Motor neuron (in vitro differentiated cells): ENCODE measurements at places on chromosomes 7 and 10. TPM values are rescaled to one million over a fixed set of nuclear protein-coding genes. Genes with fewer than 3 reads are reported as not detected.
A peak's percentile ranks its signal among the peaks of the same experiment; 100 is the strongest.

DNA sequence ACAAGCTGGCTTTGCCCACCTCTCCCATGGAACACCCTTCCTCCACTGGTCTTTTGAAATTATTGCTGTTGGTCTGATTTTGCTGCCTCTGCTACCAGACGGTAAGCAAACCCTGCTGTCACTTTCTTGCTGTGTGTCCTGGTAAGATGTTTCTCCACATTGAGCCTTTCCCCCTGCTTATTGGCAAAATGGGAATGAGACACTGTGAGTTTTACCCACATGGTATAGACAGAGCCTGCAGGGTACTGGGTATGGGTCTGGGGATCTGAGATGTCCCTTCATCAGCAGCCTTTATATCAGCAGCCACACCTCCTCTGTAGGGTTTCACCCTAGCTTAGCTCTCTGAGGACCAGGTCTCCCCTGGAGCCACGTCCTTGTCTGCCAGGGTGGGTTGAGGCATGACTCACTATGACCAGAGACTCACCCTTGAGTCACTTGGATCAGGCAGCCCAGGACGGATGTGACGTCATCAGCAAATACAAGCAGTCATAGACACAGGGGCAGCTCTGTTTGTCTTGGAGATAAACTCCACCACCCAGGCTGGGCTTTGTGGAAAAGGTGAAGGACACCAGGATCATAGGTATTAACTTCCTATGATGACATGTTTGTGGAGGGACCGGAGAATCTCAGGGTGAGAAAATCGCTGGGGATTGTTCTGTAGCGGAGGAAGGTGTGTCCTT lies 17.9 kb upstream of the BAIAP2L1 start:
- ATAC-seq = peak; percentile 93

Gene PRR15
- total RNA-seq = 0.41 and 0.55 TPM in 2 replicates

DNA sequence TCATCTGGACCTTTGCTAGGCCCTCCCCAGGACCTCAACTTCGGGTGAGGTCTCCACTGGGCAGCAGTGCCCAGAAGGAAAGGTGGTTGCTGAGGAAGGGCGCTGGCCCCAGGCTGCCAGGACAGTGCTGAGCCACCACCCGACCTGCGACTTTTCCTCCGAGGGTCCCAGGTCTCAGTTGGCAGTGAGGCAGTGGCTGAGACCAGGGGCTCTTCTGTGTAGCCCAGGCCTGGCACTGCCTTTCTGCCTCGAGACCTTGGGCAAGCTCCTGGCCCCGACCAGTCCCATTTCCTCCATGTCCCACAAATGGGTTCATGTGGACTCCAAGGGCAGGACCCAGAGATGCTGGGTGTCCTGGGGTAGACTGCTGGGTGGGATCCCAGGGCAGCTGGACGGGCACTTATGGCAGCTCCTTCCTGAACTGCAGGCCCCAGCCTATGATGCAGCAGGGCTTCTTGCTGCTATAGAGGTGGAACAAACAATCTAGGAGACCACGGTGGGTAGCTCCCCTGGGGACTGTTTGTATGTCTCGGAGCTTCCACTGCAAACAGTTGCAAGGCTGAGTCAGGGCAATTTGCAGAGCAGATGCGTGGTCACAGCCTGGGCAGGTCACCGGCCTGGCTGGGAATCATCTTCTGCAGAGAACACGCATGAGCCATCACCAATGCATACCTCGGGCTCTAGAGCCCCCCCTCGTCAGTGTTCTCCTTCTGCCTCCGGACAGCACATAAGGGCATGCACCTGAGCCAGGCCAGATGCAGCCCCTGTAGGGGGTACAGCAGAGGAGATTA lies 17.9 kb upstream of the LRRC18 start:
- ATAC-seq = peak; percentile 61

GRCh38 chr10:95837356-95837776 lies 70.4 kb upstream of the CC2D2B start:
- no peak for ATAC-seq

Gene OLAH
- not detected in 2 replicates for total RNA-seq

Gene HSPA12A
- 28.4 and 35.2 TPM in 2 replicates for total RNA-seq

DNA sequence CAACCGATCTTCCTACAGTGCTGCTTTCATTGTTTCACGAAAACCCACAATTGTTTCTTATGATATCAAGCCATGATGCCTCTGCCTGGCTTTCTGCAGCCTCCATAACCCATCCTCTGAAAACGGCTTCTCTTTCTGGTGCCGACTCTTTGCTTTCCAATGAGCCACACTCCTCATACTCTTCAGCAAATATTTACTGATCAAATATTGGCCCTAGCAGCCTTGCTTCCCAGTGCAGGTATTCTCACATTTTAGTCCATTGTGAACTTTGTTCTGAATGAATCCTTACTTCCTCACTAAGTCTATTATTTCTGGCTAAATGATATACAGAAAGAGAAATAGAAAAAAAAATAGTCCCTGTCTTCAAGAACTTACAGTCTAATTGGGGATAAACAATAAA lies 35.5 kb downstream of the LAMB1 start:
- ATAC-seq = no peak

DNA sequence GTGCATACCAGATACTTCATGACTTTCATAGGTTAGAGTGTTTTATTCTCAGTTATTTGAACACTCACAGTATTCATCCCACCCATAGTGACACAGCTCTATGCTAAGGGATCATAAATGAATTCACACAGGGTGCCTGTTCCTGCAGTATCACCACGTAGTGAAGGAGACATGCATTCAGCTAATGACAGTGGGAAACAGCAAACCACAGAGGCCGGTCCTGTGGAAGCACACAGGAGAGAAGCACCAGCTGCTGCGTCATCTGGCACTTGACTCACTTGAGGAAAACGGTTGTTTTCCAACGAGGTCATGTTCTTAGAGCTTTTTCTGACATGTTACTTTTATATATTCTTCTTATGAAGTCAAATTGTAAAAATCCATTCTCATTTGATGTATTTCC lies 73.0 kb downstream of the UBE3C start:
- ATAC-seq = peak; percentile 75

DNA sequence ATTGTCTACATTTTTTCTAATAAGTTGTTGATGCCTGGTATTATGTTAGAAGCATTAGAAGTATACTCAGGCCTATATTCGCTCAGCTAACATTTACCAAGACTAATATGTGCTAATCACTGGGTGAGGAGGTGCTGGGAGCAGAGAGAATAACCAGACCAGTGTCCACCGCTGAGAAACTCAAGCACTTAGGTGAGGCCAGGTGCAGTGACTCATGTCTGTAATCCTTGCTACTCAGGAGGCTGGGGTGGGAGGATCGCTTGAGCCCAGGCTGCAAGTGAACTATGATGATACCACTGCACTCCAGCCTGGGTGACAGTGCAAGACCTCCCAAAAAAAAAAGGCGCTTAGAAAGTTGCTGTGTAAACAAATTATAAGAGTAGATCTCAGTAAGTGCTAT lies 182.2 kb upstream of the AOAH start:
- no peak for ATAC-seq

Gene GJD4
- not detected in 2 replicates for total RNA-seq

GRCh38 chr7:133934262-133934976 lies 192.7 kb upstream of the LRGUK start:
- peak; percentile 69 for ATAC-seq

DNA sequence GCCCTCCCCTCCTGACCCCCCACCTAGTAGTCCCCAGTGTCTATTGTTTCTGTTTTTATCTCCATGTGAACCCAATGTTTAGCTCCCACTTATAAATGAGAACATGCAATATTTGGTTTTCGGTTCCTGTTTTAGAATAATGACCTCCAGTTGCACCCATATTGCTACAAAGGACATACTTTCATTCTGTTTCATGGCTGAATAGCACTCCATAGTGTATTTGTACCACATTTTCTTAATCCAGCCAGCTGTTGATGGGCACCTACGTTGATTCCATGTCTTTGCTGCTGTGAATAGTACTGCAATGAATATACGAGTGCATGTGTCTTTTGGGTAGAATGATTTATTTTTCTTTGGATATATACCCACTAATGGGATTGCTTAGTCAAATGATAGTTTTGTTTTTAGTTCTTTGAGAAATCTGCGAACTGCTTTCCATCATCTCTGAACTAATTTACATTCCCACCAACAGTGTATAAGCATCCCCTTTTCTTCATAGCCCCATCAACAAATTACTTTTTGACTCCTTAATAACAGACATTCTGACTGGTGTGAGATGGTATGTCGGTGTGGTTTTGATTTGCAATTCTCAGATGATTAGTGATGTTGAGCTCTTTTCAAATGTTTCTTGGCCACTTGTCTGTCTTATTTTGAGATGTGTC lies 128.4 kb upstream of the PHYHIPL start:
- ATAC-seq = no peak

GRCh38 chr10:2784766-2785165 lies 282.6 kb upstream of the PFKP start:
- ATAC-seq = no peak

Gene MXI1
- total RNA-seq = 33.1 and 34.3 TPM in 2 replicates

DNA sequence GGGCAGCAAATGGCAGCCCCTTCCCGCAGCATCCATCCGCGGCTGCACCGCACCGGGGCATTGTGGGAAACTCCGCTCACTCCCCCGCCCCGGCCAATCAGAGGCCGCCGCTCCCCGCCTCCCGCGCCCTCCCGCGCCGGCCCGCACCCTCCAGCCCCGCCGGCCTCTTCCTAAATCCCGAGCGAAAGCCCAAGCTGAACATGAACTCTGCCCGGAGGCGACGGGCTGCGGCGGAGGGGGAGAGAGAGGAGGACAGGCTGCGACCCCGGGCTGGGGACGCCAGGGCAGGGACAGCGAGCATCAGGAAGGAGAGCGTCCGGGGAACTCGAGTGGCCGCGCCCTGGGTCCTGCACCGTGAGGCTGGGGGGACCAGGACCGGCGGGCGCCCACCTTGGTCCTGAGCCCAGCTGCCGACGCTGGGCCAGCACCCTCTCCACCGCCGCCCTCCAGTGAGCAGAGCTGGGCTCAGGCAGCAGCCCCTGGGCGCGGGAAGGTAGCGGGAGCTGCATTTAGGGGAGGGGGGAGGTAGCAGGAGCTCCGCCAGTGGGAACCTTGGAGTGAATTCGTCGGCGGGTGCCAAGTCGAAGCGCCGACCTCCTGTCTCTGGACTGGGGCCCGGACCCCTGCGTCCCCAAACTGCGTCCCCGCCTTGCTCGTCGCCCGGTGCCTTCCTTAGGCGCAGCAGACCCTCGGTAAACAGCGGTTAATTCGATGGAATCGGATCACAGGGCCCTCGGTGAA lies at the start of gene DGKI:
DGKI (minus strand) TSS at position 148 of the 741 bp plus-strand sequence.
- peak; percentile 92 for ATAC-seq

Gene TMEM196
- total RNA-seq = 3.7 and 4.1 TPM in 2 replicates

DNA sequence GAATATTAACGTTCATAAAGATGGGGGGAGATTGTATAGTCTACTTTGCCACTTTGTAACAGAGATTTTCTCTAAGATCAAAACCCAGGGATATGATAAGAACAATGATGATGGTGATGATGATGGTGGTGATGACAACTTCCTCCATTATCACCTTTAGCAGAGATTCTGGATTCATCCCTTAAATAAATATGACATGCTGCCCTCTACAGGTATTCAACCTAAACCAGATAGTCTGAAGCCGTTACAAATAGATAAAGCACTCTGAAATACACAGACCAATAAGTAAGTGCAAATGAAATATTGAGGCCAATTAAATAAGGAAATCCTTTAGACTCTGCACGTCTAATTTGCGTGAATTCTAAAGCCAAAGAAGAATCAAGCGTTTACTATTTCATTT lies 211.5 kb downstream of the CREB5 start:
- ATAC-seq = no peak

Gene FAM241B
- total RNA-seq = 37.4 and 38.9 TPM in 2 replicates

DNA sequence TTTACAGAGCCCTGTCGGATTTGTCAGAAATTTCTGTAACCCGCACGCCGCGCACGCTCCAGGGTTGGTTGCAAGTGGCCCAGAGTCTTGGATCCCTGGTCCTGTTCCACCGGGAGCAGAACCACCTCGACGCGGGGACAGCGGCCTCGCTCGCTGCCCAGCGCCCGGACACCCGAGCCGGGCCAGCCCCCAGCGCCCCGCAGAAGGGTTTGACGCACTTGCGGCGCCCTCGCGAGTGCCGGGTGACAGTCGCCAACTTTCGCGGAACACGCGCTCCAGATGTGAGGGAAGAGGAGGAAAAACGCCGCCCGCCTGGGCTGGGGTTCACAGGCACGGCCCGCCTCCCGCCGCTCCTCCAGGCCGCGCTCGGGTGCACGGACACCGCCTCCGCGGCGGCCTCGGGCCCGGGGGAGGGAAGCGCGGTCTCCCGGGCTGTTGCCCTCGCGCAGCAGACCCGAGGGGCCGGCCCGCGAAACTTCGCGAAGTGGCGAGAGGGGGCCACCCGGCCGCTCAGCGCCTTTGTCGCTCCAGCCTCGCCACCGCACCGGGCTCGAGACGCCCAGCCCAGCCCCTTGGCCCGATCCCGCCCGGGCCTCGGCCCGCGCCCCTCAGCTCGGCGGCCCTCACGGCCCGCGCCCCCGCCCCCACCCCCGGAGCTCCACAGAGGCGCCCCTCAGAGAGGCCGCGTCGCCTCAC lies 514 bp downstream of the RNF216 start:
- ATAC-seq = peak; percentile 76

- ATAC-seq = peak; percentile 68
Observed at GRCh38 chr10:115050375-115051010, 42.7 kb upstream of the ATRNL1 start.

DNA sequence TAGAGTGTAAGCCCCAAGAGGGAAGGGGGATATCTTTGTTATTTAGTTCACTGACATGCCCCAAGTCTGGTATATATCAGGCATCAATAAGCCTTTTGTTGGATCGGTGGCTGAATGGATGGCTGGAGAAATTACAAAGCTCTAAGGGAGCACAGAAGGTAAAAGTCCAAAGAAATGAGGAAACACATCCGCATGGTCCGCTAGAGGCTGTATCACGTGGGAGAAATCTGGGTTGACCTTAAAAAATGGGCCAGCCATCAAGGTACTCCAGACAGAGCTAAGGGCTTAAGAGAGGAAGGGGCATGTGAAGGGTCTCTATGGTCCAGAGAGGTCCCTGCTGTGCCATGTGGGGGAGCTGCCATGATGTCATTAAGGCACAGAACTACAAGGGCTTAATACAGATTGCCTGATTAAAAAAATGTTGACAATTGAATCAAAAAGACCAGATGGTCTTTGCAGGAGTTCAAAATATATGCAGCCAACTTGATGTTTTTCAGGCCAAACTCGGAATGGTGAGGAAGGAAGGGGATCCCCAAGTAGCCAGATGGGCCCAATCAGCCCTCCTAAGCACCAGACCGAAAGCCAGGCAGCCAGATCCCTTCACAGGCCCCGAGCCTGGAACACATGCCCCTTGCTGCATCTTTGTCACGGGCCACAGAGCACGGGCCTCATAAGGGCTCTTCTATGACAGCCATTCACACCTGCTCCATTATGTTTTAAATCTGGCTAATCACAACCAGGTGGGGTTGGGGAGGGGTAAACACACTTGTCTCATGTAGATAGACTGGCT lies 31.9 kb downstream of the SCRN1 start:
- no peak for ATAC-seq

GRCh38 chr10:112827951-112828350 lies 122.1 kb upstream of the TCF7L2 start:
- no peak for ATAC-seq

Gene MAGI2
- total RNA-seq = 29.3 and 32.1 TPM in 2 replicates

Gene FAM221A
- total RNA-seq = 25.6 and 30.6 TPM in 2 replicates
